ENCODE measurements at places on chromosomes 1 and 21. TPM values are rescaled to one million over a fixed set of nuclear protein-coding genes. Genes with fewer than 3 reads are reported as not detected.

GRCh38 chr1:170494369-170494768 is 37.6 kb upstream of the GORAB start:
- H3K27ac ChIP-seq, result peak overlapping the region; percentile 33
- peak overlapping the region; percentile 10 for H3K4me3 ChIP-seq
- H3K4me1 ChIP-seq, result peaks cover 20% of the 10 kb centered on the region
- no peaks in the 10 kb centered on the region for H3K27me3 ChIP-seq
- peak; percentile 91 for DNase-seq
- H3K36me3 ChIP-seq, result no peaks in the 10 kb centered on the region

GRCh38 chr1:25472471-25472870 is 41.8 kb downstream of the MACO1 start:
- H3K4me3 ChIP-seq, result no peak overlapping the region
- no peak for DNase-seq
- no peaks in the 10 kb centered on the region for H3K27me3 ChIP-seq
- no peaks in the 10 kb centered on the region for H3K36me3 ChIP-seq
- H3K27ac ChIP-seq, result no peak overlapping the region

DNA sequence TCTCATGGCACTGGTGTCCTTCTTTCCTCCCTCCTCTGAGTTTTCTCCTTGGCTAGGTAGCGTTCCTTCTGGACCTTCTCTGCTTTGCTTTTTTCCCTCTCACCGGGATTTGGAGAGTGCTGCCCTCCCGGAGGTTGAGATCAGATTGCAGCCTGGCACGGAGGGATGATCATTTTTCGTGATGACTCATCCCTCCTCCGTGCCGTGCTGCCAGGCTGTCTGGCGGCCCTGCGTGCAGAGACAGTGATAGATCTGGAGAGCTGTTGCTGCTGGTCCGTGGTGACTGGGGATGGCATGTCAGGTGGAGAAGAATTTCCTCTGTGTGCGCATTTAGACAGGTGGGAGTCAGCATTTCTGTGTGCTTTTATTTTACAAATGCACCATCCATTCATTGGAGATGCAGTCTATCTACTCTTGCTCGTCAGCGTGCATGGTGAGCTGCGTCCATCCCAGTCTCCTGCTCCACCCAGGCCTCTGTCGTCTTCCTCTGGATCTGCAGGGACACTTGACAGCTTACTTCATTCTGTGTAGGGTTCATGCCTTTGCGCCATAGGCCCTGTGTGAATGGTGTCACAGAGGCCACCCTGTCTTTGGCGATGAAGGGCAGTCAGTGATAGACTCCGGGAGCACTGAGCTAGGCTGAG is 104.4 kb downstream of the PCBP3 start:
- H3K36me3 ChIP-seq, result no peaks in the 10 kb centered on the region
- no peaks in the 10 kb centered on the region for H3K4me1 ChIP-seq
- DNase-seq, result no peak

DNA sequence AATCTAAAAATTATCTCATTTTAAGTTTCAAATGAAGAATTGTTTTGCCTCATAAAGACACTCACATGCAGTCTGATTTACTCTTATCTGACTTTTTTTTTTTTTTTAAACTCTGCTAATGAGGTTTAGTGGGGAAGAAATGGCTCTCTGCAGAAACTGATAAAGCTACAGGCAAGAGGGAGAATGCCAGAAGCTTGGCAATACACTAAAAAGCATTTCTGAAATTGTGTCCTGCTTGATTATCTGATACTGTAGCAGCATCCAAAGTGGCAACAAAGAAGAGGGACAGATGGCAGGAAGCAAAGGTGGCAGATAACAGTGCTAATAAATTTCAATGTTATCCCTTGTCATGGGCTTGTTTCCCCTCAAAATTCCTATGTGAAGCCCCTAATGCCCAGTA is 1744.9 kb downstream of the NCAM2 start:
- H3K36me3 ChIP-seq, result no peaks in the 10 kb centered on the region
- H3K4me3 ChIP-seq, result no peak overlapping the region
- no peak overlapping the region for H3K27ac ChIP-seq
- no peaks in the 10 kb centered on the region for H3K27me3 ChIP-seq
- DNase-seq, result no peak

Gene DNAJC28
- total RNA-seq, result 1.0 TPM

Gene ZNF692
- 36.6 TPM for total RNA-seq

Gene LRRC71
- 1.2 TPM for total RNA-seq

Gene CD1B
- total RNA-seq, result not detected

Data from endothelial cell of umbilical vein (primary cell).